ENCODE measurements at places on chromosomes 16 and 17.

DNA sequence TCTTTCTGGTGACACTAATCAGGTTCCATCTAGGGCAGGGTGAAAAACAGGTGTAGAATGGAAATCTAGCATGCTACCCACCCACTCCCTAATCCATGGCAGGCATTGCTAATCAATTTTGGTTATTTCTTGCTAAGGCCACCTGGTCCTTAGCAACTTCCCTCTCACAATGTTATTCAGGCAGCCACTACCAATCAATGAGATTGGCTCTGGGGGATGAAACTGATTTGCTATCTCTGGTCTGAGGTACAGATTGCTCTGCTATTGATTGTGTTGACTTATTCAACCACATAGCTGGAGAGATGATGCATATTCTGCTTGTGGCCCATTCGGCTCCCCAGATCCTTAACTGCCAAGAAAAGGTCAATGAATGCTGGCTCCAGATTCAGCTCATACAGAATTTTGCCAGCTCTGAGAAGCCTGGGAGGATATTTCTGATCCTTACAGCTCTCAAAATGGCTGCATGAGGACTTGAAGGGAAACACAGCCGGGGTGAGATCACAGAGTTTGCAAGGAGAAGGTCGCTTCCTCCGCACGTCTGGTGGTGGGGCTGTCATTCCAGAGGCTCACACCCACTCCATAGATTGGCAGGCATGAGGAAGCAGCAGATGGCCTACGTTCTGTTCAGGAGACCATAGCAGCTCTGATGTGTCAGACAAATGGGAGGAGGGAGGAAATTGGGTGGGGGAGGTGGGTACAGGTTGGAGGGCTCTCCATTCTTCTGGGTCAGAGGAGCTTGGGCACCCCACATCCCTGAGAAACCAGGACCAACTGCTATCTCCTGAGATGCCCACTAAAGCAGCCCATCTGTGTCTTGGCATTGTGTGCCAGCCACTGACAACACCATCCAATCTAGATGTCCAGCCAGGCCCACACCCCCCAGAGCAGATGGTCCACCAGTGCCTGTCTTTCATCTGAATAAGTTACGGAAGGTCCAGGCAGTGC is 22.3 kb downstream of the SEZ6 start:
- no peak for DNase-seq

GRCh38 chr17:29155227-29155965 is 24.8 kb downstream of the MYO18A start:
- DNase-seq = no peak

GRCh38 chr17:9213303-9213640 is 192.0 kb downstream of the NTN1 start:
- no peak for DNase-seq

DNA sequence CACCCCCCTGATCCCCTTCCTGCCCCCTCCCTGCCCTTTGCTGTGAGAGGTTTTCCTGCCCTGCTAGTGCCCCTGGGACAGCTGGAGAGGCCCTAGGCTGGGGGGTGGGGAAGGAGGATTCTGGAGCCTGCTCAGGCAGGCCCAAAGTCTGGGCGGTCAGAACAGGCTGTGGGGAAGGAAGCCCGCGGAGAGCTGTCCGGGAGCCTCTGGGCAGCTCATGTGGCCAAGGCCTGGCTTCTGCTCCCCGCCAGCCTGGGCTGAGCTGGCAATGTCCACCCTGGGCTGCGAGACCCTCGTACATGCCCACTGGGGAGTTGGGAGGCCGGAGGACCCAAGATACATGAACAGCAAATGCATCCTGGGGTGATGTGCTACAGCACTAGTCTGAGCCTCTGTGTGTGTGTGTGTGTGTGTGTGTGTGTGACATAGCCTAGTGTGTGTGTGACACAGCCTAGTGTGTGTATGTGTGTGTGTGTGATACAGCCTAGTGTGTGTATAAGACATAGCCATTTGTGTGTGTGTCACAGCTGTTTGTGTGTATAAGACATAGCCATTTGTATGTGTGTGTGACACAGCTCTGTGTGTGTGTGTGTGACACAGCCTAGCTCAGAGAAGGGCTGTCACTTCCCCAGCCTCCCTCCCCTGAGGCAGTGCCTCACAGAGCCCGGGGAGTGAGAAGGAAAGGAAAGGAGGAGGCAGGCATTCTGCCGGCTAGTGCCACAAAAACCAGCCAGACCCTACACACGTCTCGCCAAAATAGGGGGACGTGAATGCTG is 201.4 kb upstream of the CIBAR2 start:
- DNase-seq = no peak

- DNase-seq = no peak
Measured at GRCh38 chr17:15382914-15383313, 41.5 kb upstream of the TEKT3 start.

GRCh38 chr17:64015447-64015846 is 5.0 kb downstream of the ICAM2 start:
- DNase-seq = no peak

- DNase-seq = no peak
Measured at GRCh38 chr17:79831265-79832217, 7.7 kb downstream of the CBX4 start.

GRCh38 chr16:30876867-30877266 is 17.0 kb downstream of the BCL7C start:
- no peak for DNase-seq

DNA sequence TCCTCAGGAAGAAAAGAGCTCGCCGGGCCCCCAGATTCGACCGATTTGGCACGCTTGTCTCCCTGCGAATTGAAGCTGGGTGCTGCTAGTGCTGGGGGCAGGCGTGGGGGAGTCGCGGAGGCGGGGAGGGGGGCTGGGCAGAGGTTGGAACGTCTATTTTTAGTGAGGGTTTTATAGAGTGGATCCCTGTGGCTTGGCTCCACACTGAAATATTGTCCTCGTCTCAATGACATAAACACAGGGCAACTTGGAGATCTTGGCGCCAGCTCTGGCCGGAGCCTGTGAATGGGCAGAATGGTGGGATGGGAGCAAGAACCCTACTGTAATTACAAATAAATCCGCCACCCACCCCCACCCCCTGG is 15.7 kb upstream of the NOG start:
- no peak for DNase-seq

GRCh38 chr17:48528936-48529682 is 1.7 kb downstream of the HOXB1 start:
- no peak for DNase-seq

DNA sequence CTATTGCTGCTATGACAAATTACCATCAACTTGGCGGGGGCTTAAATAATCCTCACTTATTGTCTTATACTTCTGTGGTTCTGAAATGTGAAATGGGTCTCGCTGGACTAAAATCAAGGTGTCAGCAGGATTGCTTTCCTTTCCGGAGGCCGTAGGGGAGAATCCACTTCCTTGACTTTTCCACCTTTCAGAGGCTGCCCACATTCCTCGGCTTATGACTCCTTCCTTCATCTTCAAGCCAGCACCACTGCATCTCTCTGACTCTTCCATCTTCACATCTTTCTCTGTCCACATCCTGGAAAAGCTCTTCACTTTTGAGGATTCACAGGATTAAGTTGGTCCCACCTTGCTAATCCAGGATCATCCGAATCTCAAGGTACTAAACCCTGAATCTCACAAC is 217.8 kb downstream of the GRIN2A start:
- no peak for DNase-seq

DNA sequence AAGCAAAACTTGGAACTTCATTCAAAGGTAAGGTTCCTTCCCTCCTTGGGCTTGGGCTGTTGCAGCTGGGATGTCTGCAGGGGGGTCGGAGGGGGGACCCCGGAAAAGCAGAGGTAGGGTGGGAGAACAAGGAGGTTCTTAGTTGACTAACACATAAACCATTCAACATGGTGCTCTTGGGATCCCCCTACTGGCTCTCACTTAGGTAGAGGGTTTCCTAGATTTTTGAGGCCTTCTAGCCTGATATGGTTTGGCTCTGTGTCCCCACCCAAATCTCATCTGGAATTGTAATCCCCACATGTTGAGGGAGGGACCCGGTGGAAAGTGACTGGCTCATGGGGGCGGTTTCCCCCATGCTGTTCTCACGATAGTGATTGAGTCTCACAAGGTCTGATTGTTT is 93.9 kb downstream of the RGS9 start:
- DNase-seq = no peak

DNA sequence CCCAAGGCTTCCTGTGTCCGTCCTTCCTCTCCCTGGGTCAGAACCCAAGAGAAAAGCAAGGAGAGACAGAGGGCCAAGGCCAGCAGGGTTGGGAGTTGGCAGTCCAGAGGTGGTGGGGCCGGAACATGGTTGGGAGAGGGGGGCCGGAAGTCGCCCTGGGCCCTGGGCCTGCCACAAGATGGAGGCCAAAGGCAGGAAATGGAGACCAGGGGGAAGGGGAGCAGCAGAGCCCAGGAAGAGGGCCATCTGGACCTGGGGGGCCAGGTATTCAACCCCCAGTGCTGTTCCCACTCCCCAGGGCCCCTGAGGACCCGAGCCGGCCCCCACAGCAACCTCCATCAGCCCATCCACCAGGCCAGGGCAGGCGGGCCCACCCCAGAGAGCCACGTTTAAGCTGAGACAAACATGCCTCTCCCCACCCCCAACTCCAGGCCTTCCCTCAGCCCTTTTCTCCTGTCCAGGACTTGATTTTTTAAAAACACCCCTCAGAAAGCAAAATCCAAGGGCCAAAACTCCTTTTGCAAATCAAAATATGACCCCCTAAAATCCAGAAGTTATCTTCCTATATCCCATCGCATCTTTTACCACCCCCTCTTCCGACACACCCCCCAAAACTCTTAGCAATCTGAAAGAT is 4.4 kb upstream of the BCL6B start:
- no peak for DNase-seq

DNA sequence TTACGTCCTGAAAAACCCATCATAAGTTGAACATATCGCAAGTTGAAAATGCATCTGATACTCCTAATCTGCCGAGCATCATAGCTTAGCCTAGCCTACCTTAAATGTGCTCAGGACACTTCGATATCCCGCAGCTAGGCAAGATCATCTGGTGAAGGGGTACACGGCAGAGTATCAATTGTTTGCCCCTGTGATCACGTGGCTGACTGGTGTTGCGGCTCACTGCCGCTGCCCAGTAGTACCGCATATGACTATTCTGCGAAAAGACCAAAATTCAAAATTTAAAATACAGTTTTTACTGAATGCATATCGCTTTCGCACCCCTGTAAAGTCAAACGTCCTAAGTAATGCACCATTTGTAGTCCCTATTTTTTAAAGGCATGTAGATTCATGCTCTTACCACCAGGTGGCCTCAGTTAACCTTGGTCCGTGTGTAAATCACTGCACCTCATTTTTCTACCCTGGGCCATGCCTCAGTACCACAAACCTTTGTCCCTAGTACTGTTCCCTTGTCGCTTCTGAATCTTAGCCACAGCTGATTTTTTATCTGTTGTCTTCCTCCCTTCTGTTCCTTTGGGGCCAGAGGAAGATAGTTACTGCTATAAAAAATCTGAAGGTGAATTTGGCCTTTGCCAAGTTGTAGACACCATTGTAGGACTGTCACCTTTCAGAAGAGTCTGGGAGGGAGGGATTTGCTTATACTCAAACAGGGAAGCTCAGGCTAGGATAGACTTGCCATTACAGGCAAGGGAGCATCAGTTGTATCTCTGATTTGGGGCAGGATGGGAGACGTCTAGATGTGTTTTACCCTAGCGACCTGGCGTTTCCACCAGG is 34.4 kb downstream of the WWP2 start:
- no peak for DNase-seq

GRCh38 chr17:50468304-50469207 is at the start of gene CHAD:
TSS of gene CHAD (minus strand) at chr17:50468880. CDS start at chr17:50468813, 67 bp downstream.
- DNase-seq = no peak

DNA sequence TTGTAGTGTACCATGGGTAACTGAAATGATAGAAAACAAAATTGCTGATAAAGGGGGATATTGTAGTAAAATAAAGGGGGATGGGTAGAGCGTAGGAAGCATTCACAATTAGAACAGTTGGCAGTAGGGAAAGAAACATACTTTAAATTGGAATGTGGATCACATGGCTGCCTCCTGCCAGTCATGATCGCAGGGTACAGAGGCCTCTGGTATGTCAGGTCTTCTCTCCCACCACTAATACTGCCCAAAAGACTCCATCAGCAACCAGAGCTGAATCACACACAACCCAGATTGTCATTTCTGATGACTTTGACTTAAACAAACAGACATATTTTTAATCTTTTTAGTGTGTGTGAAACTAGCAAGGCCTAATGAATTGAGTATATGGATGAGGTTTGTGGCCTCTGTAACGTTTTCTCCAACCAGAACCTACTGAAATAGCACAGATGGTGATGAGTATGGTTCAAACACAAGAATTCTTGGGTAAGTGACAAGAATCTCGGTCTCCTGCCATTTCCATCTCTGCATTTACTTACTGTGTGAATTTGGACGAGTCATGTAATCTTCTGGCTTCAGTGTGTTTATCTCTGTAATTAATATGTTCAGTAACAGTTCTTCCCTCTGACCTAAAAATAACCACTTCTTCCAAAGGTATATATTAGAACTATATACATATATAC is 112.6 kb downstream of the USP22 start:
- DNase-seq = no peak

- DNase-seq = no peak
Measured at GRCh38 chr17:29007456-29007855, 1.6 kb upstream of the SEZ6 start.

DNA sequence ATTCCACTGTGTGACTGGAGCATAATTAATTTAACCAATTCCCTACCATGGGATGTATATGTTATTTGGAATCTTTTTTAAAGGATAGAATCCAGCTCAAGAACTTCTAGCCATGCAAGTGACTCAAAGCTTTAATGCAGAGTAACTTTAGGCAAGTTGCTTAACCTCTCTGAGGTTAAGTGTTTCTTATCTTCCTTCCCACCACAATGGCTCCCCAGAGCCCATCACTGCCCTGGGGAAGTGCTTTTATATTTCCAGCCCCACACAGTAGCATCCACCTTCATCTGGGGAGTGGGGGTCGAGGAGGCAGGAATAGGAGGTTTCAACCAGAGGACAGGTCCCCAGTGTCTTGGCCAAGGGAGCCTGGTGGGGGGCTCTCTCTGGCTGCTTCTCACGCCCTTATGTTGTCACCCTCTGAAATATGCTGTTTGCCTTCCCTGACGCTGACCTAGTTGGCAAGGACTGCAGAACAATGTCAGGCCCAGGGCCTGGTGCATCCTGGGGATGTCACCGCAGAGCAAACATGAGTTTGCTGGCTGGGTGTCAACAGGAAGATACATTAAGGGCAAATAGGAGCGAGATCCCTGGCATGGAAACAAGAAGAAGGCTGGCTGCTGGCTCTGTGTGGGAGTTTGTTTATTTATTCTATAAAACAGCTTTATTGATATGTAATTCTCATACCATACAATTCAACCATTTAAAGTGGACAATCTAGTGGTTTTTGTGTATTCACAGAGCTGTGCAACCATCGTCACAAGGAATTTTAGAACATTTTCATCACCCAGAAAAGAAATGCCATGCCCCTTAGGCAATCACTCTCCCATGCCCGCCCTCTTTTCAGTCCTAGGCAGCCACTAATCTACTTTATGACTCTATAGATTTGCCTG is 46.6 kb upstream of the WSB1 start:
- DNase-seq = no peak

DNA sequence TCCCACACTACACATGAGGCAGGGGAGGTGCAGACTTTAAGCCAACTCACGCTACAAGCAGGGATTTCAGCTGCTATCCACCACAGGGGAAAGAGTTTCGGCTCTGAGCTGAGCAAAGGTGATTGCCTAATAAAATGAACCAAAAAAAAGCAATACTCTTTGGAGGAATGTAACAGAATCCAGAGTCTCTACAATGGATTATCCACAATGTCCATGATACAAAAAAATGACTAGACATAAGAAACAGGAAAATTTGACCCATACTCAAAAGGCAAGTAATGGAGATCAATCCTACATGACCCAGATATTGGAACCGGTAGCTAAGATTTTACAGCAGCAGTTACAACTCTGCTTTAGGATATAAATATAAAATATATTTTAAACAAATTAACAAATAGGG is 19.0 kb upstream of the TMEM204 start:
- no peak for DNase-seq

Data from stimulated activated CD8-positive, alpha-beta memory T cell treated with anti-CD3 and anti-CD28 coated beads, Interleukin-2, amount 100 ng/mL, for 1 hour (primary cell).